ENCODE measurements at places on chromosomes 5 and 9. TPM values are rescaled to one million over a fixed set of nuclear protein-coding genes. Genes with fewer than 3 reads are reported as not detected.

GRCh38 chr9:107732781-107733522, 243.4 kb upstream of the KLF4 start:
- no peak for DNase-seq

DNA sequence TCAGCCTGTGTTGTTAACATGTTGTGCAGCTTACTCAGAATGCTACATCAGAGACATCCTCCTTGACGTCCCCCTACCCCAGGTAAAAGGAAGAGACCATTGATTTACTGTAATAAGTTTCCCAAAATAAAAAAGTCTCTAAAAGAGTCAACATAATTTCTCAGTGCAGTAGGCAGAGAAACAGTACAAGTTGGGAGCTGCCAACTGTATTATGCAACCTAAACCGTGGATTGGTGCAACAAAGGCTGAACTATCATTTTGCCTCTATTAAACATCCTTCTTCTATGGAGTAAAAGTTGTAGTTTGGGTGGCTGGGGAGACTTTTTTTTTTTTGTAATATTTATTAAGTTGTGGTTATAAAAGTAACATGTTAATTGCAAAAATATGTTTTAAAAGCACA, 208.0 kb downstream of the NR3C1 start:
- no peak for DNase-seq

- no peak for DNase-seq
These were observed 166.4 kb downstream of the PIK3R1 start for GRCh38 chr5:68381909-68382308.

DNA sequence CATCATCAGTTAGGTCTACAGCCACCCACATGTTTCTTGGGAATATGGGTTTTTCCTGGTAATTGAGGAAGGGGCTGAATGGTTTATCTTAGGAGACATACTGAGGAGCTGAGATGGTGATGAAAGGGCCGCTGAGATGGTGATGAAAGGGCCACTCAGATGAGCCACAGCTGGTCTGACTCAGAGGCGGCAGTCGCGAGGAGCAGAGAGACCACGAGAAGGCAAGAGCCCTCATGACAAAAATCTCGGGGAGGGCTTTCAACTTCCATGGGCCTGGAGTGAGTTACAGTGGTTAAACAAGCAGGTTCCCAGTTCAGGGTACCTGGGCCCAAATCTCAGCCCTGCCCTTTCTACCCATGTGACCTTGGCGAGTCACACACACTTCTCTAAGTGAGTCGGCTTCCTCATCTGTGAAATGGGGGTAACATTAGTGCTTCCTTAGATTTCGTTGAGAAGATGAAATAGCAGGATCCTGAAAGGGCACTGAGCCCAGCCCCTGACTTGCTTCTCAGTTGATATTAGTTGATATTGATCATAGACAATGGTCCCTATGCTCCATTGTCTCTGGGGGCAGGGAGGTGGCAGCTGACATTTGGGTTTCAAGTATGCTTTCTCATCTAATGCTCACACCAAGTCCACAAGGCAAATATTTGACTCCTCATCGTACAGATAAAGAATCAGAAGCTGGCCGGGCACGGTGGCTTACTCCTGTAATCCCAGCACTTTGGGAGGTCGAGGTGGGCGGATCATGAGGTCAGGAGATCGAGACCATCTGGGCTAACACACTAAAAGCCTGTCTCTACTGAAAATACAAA, 169.5 kb downstream of the RGS3 start:
- no peak for DNase-seq

DNA sequence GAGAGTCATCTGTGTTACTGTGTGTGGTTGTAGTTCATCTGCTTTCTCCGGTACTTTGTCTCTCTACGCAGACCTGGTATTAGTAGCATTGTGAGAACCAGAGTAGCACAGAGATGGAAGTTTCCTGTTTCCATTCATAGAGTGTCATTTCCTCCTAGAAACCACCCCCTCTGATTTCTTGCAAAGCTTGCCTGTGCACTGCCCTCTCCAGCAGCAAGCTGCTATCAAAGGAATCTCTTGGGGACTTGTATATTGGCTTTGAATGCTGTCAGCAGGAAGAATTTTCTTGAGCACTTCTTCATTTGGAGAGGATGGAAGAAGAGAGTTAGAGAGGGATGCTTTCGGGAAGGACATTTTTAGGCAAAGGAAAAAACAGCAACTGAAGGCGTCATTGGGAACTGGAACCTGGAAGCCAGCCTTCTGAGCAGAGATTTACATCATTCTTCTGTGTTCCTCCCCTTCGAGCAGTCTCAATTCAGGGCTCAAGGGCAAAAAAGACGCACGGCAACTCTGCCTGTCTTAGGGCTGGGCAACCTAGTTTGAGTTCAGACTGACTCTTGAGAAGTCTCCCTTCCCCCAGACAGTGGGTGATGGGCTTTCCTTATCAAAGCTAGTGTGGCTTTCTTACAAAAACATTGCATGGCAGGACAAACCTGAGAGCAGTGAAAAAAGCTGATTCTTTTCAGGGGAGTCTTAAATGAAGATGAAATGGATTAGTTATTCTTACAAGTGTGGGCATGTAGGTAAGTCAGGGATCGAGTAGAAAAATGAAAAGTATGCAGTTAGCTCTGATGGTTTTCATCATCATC, 226.3 kb downstream of the AOPEP start:
- DNase-seq: no peak

GRCh38 chr5:885529-885928, 7.1 kb downstream of the BRD9 start:
- peak; percentile 83 for DNase-seq

DNA sequence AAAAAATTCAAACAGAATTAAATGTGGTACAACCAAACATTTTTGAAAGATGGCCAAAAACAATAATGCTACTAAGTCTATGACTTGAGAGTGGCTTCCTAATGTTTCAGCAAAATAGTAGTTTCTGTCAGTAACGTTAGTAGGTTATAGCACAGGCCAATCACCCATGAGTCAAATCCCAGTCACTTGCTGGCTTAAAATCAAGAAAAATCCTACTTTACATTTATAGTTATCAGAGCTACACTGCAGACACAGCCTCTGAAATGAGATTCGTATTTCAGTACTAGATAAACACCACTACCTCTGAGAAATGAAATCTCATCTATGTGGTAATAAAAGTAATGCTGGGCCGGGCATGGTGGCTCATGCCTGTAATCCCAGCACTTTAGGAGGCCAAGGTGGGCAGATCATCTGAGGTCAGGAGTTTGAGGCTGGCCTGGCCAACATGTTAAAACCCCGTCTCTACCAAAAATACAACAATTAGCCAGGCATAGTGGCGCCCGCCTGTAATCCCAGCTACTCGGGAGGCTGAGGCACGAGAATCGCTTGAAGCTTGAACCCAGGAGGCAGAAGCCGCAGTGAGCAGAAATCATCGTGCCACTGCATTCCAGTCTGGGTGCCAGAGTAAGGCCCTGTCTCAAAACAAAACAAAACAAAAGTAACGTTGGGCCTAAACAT, 6.1 kb downstream of the ZDHHC21 start:
- no peak for DNase-seq

- peak; percentile 66 for DNase-seq
These were observed 654 bp downstream of the PURA start for GRCh38 chr5:140114341-140115185.

DNA sequence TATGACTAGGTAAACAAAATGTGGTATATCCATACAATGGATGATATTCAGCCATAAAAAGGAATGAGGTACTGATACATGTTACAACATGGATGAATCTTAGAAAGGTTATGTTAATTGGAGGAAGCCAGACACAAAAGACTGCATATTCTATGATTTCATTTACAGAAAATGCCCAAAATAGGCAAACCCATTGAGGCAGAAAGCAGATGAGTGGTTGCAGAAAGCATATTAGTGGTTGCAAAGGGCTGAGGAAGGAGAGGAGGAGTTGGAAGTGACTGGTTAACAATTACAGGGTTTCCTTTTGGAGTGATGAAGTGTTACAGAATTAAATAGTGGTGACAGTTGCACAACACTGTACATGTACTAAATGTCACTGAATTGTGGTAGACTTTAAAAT, 17.7 kb downstream of the PLGRKT start:
- no peak for DNase-seq

GRCh38 chr5:178426326-178427130, 163.7 kb downstream of the COL23A1 start:
- no peak for DNase-seq

- no peak for DNase-seq
These were observed 72.2 kb downstream of the ADAMTS2 start for GRCh38 chr5:179273073-179273435.

- no peak for DNase-seq
These were observed 23.0 kb upstream of the PPP1R26 start for GRCh38 chr9:135456436-135457104.

DNA sequence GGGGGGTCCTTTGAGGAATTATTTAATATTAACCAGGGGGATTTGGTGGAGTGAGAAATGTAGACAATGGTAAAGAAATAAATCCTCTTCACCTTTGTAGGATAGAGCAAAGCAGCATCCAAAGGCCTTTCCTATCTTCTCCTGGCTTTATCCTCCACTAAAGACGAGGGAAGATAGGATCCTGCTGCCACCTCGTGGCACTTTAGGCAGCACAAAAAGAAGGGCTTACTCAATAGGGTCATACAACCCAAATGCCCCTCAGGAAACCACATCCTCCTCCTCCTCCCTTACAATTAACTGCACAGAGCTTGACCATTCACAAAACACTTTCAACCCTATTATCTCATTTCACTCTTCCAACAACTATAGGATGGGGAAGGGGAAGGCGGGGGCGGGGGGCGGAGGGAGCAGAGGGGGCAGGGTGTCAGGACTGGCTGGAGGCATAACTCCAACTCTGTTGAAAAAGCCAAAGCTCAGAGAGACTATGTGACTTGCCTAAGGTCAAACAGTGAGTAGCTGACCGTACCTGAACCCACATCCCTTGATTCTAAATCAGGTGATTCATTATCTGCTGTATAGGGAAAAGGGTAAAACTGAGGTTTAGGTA, 45.4 kb upstream of the MYOT start:
- DNase-seq: no peak

DNA sequence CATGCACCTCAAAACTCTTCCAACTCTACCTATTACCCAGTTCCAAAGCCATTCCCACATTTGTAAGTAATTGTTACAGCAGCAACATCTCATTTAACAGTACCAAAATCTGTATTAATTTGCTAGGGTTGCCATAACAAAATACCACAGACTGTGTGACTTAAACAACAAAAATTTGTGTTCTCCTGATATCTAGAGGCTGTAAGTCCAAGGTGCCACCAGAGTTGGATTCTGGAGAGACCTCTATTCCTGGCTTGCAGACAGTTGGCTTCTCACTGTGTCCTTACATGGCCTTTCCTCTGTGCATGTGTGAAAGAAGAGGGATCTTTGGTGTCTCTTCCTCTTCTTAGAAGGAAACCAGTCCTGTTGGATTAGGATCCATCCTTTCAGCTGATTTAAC, 203.8 kb upstream of the PIK3R1 start:
- DNase-seq: no peak

- no peak for DNase-seq
These were observed 138.1 kb downstream of the TMEM167A start for GRCh38 chr5:82938901-82939725.

DNA sequence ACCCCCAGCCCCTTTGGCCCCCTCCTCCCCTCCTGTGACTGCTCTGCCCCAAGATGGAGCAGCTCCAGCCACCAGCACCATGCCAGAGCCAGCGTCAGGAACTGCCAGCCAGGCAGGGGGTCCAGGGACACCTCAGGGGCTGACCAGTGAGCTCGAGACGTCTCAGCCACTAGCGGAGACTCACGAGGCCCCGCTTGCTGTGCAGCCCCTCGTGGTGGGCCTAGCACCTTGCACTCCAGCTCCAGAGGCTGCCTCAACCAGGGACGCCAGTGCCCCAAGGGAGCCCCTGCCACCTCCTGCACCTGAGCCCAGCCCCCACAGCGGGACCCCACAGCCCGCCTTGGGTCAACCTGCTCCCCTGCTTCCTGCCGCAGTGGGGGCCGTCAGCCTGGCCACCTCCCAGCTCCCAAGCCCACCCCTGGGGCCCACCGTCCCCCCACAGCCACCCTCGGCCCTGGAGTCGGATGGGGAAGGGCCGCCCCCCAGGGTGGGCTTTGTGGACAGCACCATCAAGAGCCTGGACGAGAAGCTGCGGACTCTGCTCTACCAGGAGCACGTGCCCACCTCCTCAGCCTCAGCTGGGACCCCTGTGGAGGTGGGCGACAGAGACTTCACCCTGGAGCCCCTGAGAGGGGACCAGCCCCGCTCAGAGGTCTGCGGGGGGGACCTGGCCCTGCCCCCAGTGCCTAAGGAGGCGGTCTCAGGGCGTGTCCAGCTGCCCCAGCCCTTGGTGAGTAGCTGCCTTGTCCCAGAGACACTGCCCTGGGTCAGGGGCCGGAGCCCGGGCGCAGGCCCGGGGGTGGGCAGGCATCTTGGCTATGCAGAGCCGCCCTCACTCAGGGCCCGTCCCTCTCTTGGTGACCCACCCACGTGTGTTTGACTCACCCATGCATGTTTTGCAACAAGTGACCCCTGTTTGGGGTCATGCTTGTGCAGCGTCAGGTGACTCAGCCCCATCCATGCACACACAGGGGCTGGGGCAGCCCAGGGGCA, 105.2 kb downstream of the WNK2 start:
- no peak for DNase-seq

- peak; percentile 69 for DNase-seq
These were observed 1.2 kb upstream of the NPR3 start for GRCh38 chr5:32709750-32710549.

DNA sequence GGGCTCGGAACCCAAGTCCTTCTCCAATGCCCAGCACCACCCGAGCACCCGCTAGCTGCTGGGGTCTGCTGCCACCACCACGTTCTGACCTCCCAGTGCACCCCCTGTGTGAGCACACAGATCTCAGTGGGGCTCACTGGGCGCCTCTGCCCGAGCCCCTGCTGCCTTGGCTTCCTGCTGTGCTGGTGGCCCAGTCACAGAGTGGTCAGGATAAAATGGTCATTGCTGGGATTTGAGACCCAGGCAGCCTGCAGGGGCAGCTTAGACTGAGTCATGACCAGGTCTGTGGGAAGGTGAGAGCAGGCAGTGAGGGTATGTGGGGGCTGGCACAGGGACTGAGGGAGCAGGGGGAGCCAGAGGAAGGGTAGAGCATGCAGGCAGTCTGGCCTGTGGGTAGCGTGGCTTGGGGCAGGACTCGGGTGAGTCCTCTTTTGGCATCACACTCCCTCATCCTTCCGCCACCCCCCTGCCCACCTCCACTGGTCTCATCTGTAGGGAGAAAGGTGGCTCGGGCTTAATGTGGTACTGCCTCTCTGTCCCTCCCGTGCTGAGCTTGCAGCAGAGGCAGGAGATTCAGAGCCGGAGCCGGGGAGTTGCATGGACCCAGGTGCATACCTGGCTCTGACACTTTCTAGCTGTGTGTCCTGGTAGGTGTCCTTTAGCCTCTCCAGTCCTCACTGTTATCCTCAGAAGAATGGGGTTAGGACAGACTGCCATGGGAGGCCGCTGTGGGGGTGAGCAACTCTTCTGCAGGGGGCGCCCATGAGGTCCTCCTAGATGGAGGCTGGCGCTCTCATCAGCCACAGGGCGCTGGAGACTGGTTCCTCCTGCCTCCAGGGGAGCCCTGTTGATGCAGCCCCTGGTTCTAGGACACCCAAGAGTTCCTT, 32.1 kb downstream of the USP20 start:
- DNase-seq: no peak

Gene KCNV2
- total RNA-seq: not detected

Gene TRIP13
- 0.44 TPM for total RNA-seq

Gene ADAMTS16
- total RNA-seq: not detected

Gene ANKRD34B
- total RNA-seq: not detected

Gene TMOD1
- 186 TPM for total RNA-seq

Gene TNC
- 3.4 TPM for total RNA-seq

Gene GARIN3
- not detected for total RNA-seq

Gene PDGFRB
- total RNA-seq: 39.7 TPM

Gene FOXD4L3
- total RNA-seq: not detected

Gene EDIL3
- total RNA-seq: 3.5 TPM

Gene SLC6A7
- not detected for total RNA-seq

Gene RIC1
- 7.1 TPM for total RNA-seq

Gene SLC36A2
- total RNA-seq: 0.16 TPM

Gene DIRAS2
- total RNA-seq: 0.30 TPM
